Osteoblast (primary cell): ENCODE measurements at places on chromosomes 7 and 10. TPM values are rescaled to one million over a fixed set of nuclear protein-coding genes. Genes with fewer than 3 reads are reported as not detected.

GRCh38 chr10:8556321-8556720, 501.8 kb downstream of the GATA3 start:
- no peak for DNase-seq
- no peaks in the 10 kb centered on the region for H3K27me3 ChIP-seq
- H3K4me3 ChIP-seq: no peak overlapping the region
- no peak overlapping the region for H3K27ac ChIP-seq

DNA sequence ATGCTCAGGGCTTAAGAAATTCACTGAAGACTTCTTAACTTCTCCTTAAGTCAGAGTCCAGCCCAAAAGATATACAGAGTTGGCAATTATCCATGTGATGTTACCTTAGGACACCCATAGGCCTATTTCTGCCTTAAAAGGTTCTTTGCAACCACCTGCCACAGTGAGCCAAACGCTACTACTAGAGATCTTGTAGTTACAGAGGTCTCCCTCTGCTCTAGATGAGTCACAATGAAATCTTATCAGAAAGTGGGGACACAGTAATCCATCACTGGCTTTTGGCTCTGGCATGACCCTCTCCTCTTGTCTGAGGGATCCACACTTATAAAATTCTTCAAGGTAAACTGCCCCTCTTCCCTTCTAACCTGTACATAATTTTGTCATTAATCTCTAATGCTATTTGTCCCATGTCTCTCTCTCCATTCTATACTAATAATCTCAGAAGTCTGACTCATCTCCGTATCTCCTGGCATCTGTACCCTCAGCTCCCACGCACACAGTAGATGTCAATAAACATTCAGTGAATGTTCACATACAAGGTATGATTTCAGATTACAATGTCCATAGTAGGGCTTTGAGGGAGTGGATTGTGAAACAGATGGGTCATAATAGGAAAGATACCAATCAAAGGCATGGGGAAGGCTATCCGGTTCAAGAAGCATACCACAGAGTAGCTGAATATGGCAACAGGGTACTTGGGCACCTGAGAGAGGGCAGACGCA, 112.1 kb downstream of the SGMS1 start:
- H3K4me1 ChIP-seq: peaks cover 12% of the 10 kb centered on the region
- H3K4me3 ChIP-seq: no peak overlapping the region
- H3K27me3 ChIP-seq: no peaks in the 10 kb centered on the region
- H3K27ac ChIP-seq: no peak overlapping the region
- DNase-seq: no peak
- no peaks in the 10 kb centered on the region for H3K36me3 ChIP-seq

DNA sequence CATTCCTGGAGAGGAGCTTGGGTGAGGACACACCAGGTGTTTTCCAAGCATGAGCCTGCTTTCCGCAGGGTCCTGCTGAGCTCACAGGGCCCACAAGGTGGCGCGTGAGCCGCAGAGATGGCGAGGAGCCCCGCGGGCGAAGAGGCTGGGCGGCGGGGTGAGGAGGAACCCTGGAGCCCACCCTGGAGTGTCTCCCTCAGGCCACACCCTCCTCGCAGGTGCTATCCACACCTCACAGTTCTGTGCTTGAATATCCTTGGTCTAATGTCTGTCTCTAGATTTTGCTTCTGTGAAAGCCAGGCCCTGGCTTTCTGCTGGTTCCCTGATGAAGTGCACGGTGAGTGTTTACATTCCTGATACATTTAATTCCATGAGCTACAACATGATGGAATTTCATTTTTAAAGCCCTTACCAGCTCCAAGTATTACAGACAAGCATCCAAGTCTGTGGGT, 433.6 kb downstream of the ACTR3B start:
- no peaks in the 10 kb centered on the region for H3K27me3 ChIP-seq
- H3K36me3 ChIP-seq: no peaks in the 10 kb centered on the region
- H3K4me3 ChIP-seq: no peak overlapping the region
- peak; percentile 26 for DNase-seq
- H3K4me1 ChIP-seq: no peaks in the 10 kb centered on the region
- no peak overlapping the region for H3K27ac ChIP-seq

The SFTPA1 gene
- not detected in 2 replicates for total RNA-seq

The KIAA1217 gene
- total RNA-seq: 36.8 and 51.0 TPM in 2 replicates

GRCh38 chr7:2802504-2803341, 41.4 kb downstream of the GNA12 start:
- H3K4me1 ChIP-seq: peaks cover 28% of the 10 kb centered on the region
- no peaks in the 10 kb centered on the region for H3K27me3 ChIP-seq
- H3K36me3 ChIP-seq: no peaks in the 10 kb centered on the region

The KEL gene
- total RNA-seq: not detected in 2 replicates

- no peak overlapping the region for H3K27ac ChIP-seq
- H3K4me3 ChIP-seq: no peak overlapping the region
- H3K36me3 ChIP-seq: no peaks in the 10 kb centered on the region
- H3K4me1 ChIP-seq: no peaks in the 10 kb centered on the region
- H3K27me3 ChIP-seq: no peaks in the 10 kb centered on the region
These were observed 25.6 kb downstream of the ADCYAP1R1 start for GRCh38 chr7:31077484-31078362.

- peak overlapping the region; percentile 53 for H3K27ac ChIP-seq
- no peaks in the 10 kb centered on the region for H3K36me3 ChIP-seq
- peak; percentile 95 for DNase-seq
- no peaks in the 10 kb centered on the region for H3K27me3 ChIP-seq
- H3K4me3 ChIP-seq: peak overlapping the region; percentile 89
These were observed 989 bp downstream of the SRPK2 start for GRCh38 chr7:105387508-105388355.

The GIMAP7 gene
- total RNA-seq: under 0.01 TPM in 1 of 2 replicates, not detected in the other

The SEMA3E gene
- 0.29 and 1.4 TPM in 2 replicates for total RNA-seq

The CPA2 gene
- not detected in 2 replicates for total RNA-seq

The VSTM4 gene
- 10.1 and 14.1 TPM in 2 replicates for total RNA-seq

The ZNHIT1 gene
- 64.4 and 66.0 TPM in 2 replicates for total RNA-seq

DNA sequence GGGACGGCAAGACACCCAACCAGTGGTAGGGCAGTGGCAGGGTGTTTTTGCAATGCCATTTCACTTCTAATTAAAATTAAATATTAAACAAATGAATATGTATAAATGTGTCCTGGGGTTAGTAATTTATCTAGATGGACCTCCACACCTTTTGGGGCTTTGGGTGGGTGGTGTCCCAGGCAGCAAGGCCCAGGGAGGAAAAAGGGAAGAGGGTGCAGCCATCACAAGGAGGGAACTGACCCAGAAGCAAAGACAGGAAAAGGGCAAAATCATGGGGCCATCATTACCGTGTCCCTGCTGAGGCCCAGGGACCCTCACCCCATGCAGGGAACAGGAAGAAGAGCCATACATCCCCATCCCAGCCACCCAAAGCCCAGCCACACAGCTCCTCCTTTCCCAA, 204.6 kb downstream of the GRID1 start:
- H3K4me1 ChIP-seq: no peaks in the 10 kb centered on the region
- no peaks in the 10 kb centered on the region for H3K36me3 ChIP-seq
- no peak overlapping the region for H3K27ac ChIP-seq
- no peak overlapping the region for H3K4me3 ChIP-seq
- DNase-seq: no peak

DNA sequence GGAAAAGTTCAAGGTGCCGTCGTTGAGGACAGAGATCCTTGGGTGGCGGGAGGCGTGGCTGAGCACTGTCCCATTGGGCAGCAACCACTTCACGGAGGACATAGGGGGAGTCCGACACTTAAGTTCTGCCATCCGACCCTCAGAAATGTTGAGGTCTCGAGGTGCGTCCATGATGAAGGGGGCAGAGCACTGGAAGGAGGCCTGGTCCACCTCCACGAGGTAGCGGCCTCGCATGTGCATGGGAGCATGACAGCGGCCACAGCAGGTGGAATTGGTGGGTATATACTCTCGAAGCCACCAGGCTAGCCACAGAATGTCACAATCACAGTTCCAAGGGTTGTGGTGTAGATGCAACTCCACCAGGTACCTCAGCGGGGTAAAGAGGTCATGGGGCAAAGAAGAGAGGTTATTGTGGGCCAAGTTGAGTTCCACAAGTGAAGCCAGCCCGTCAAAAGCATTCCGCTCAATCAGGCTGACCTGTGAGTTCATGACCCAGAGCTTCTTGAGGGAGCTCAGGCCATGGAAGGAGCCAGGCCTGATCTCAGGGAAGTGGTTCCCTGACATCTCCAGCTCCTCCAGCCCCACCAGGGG, 1.7 kb downstream of the LRRC4 start:
- DNase-seq: no peak
- H3K36me3 ChIP-seq: peaks cover 4% of the 10 kb centered on the region
- H3K27ac ChIP-seq: no peak overlapping the region
- peaks cover 16% of the 10 kb centered on the region for H3K4me1 ChIP-seq
- H3K4me3 ChIP-seq: no peak overlapping the region

The OGDHL gene
- under 0.01 and 0.36 TPM in 2 replicates for total RNA-seq

GRCh38 chr10:94146313-94146712, 152.6 kb downstream of the PLCE1 start:
- H3K4me3 ChIP-seq: no peak overlapping the region
- no peaks in the 10 kb centered on the region for H3K27me3 ChIP-seq
- H3K27ac ChIP-seq: no peak overlapping the region
- H3K36me3 ChIP-seq: no peaks in the 10 kb centered on the region

GRCh38 chr10:125076891-125077541, 83.3 kb downstream of the CTBP2 start:
- H3K27ac ChIP-seq: no peak overlapping the region
- no peak overlapping the region for H3K4me3 ChIP-seq
- H3K36me3 ChIP-seq: peaks cover 6% of the 10 kb centered on the region
- DNase-seq: no peak
- H3K27me3 ChIP-seq: no peaks in the 10 kb centered on the region

DNA sequence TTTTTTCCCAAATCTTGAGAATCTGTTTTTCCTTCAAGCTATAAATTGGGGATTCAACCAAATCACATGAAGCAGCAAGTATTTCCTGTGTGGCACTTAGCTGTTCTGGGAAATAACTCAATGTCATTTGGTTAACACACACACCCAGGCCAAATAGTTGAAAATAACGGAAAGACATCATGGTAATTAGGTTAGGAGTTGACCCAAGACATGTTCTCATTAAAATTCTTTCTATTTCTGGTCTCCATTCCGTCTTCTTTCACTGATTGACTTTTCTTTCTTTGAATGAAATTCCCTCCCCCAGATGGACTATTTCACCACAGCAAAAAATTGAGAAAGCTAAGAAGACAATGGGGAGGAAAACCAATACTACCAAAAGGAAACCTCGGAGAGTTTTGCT, 30.5 kb downstream of the NRP1 start:
- H3K4me3 ChIP-seq: no peak overlapping the region
- H3K4me1 ChIP-seq: peaks cover 23% of the 10 kb centered on the region
- H3K27ac ChIP-seq: peak overlapping the region; percentile 35
- H3K27me3 ChIP-seq: no peaks in the 10 kb centered on the region
- DNase-seq: no peak
- H3K36me3 ChIP-seq: peaks cover 50% of the 10 kb centered on the region

DNA sequence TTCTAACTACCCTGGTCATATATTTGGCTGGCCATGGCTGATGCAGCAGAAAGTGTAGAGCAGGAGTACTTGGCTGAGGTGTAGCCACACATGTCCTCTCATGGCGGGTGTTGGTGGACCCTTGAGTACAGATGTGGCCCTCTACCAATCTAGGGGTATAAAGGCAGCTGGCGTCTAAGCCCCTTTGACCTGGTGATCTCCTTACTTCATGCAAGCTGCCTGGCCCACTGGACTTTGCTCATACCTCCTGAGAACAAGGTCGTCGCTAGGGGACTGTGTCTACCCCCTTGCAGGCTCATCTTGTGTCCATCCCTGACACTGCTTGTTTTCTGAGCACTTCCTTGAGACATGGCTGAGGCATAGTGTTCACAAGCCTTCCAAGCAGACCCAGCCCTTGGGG, 287.8 kb downstream of the RPS24 start:
- H3K27ac ChIP-seq: no peak overlapping the region
- DNase-seq: no peak
- no peaks in the 10 kb centered on the region for H3K36me3 ChIP-seq

- H3K36me3 ChIP-seq: no peaks in the 10 kb centered on the region
- H3K4me1 ChIP-seq: no peaks in the 10 kb centered on the region
- no peak for DNase-seq
- no peak overlapping the region for H3K27ac ChIP-seq
These were observed 826.4 kb downstream of the LRMDA start for GRCh38 chr10:76257816-76258215.

The ASAH2 gene
- total RNA-seq: 0.36 and 0.59 TPM in 2 replicates

GRCh38 chr7:101681170-101682007, 52.3 kb upstream of the MYL10 start:
- H3K4me3 ChIP-seq: peak overlapping the region; percentile 27
- H3K27me3 ChIP-seq: no peaks in the 10 kb centered on the region
- H3K4me1 ChIP-seq: peaks cover 37% of the 10 kb centered on the region
- no peaks in the 10 kb centered on the region for H3K36me3 ChIP-seq
- peak overlapping the region; percentile 85 for H3K27ac ChIP-seq
- DNase-seq: peak; percentile 97

GRCh38 chr10:102599565-102600327, 44.5 kb upstream of the TRIM8 start:
- peaks cover 61% of the 10 kb centered on the region for H3K4me1 ChIP-seq
- no peak overlapping the region for H3K4me3 ChIP-seq
- no peaks in the 10 kb centered on the region for H3K36me3 ChIP-seq
- H3K27me3 ChIP-seq: no peaks in the 10 kb centered on the region
- no peak for DNase-seq
- no peak overlapping the region for H3K27ac ChIP-seq

DNA sequence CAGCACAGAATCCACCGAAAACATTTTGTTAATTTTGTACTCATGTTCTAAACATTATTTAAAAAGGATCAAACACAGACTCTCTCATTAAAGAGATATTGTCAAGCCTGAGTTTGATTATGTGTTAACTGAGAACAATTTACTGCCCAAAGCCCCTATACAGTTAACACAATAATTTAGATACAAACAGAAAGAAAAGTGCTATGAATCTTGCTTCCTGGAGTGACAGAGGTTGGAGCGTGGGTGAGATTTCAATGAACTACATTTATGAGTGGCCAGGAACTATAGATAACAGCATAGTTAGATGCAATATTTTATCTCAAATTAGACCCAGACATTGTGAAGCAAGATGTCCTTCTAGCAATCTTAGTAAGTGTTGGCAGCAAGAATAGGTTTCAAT, 448.9 kb upstream of the ETV1 start:
- no peak overlapping the region for H3K27ac ChIP-seq
- DNase-seq: no peak
- no peaks in the 10 kb centered on the region for H3K27me3 ChIP-seq
- no peaks in the 10 kb centered on the region for H3K4me1 ChIP-seq
- H3K36me3 ChIP-seq: no peaks in the 10 kb centered on the region

- no peak for DNase-seq
- H3K27ac ChIP-seq: no peak overlapping the region
- H3K36me3 ChIP-seq: no peaks in the 10 kb centered on the region
- H3K4me1 ChIP-seq: peaks cover 2% of the 10 kb centered on the region
These were observed 57.1 kb downstream of the KIF5B start for GRCh38 chr10:31999070-31999660.

DNA sequence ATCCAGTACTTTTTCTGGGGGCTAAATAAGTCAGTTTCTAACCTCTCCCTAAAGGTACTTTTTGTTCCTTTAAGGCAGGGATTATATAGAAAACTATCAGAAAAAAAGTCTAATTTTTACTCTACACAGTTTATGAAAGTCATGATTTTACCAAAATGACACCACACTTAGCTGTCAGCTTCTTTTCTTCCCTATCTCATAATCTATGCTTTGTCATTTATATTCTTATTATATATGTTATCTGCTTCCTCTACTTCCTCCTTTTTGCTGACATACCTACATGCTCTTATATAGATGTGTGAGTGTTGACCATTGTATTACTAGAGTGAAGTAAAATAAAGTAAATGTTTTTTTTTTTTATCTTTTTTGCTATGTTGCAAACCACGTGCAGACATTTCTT, 203.9 kb upstream of the CHRM2 start:
- H3K27ac ChIP-seq: no peak overlapping the region
- no peaks in the 10 kb centered on the region for H3K36me3 ChIP-seq
- no peaks in the 10 kb centered on the region for H3K27me3 ChIP-seq
